ENCODE measurements at places on chromosomes 7 and 10.
A peak's percentile ranks its signal among the peaks of the same experiment; 100 is the strongest.

GRCh38 chr10:77493851-77494261 lies 143.8 kb downstream of the KCNMA1 start:
- peak; percentile 71 for DNase-seq

- peak; percentile 40 for DNase-seq
These were observed 102.5 kb upstream of the RPA3 start for GRCh38 chr7:7820939-7821338.

- no peak for DNase-seq
These were observed 153.1 kb upstream of the LAMB4 start for GRCh38 chr7:108283252-108283651.

DNA sequence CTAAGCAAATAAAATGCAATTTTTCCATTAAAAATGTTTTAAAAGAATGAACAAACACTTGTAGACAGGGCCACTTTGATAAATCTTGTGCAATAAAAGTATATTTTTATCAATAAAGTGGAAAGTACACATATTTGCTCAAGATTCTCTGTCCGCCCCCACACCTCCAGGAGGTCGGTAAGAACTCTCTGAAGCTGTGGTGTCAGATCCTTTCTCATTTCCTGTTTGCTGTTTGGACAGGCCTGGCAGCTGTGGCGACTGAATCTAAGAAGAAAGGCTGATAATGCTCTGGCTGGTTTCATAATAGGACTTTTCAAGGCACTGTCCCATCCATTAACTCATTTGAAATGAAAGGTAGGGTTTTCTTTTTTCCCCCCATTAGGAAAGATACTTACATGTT lies 15.3 kb upstream of the ASB4 start:
- peak; percentile 67 for DNase-seq

DNA sequence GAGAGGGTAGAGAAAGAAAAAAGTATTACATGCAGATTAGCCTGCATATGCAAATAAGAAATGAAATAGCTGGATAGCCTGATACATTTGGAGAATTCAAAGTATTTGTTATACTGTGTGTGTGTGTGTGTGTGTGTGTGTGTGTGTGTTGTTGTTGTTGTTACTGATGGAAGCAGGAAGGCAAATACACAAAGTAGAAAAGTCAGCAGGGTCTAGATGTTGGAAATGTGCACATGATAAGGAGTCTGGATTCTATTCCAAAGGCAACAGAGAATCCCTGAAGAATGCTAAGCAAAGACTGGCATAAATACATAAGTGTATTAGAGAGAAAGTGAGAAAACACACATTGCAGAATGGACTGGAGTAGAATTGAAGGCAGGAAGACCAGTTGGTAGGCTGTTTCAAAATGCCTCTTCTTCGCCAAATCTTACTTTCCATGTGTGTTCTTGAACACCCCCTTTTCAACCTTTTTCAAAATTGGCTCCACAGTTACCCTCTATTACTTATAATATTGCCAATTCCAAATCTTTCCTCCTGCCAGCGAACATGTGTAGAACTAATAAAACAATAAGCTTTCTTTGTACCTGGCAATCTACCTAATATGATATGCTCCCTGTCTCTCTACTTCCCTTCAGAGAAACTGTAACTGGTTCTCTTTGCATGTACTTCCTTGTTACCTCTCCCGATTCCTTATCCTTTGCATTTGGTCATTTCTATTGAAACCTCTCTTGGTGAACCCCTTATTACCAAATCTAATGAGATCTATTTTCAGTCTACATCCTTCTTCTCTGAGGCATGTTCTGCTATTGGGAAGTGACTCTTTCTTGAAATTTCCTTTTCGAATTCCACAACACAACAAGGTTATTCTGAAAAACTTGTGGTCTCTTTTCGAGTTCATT lies 6.2 kb downstream of the CPED1 start:
- no peak for DNase-seq

DNA sequence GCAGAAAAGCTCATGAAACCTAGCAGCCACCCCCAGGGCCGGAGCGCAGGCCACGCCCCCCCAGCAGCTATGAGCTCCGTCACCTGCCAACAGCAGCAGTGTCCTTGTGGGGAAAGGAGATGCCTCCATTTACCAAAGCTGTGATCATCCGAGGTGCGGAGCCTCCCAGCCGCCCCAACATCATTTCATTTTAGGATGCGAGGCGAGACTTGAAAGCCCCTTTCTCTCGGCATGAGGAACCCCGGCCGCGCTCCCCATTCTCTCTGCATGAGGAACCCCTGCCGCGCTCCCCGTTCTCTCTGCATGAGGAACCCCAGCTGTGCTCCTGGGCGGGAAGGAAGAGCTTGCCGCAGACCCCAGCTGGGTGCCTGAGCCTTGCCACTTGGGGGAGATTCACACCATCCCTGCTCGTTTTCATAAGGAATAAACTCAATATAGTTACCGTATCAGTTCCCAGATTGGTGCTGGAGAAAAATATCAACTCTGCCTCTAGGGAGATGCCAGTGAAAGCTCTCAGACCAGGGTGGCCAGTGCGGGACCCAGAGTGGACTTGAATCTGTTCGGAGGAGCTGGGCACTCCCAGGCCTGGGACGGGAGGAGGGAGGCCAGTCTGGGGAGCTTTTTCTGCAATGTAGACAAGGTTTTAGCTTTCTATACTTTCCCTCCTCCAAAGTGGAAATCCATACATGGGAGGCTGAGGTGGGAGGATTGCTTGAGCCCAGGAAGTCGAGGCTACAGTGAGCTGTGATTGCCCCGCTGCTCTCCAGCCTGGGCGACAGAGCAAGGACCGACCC lies 35.0 kb downstream of the JAKMIP3 start:
- DNase-seq = no peak

GRCh38 chr7:69696054-69696591 lies 97.8 kb downstream of the AUTS2 start:
- DNase-seq = peak; percentile 93

DNA sequence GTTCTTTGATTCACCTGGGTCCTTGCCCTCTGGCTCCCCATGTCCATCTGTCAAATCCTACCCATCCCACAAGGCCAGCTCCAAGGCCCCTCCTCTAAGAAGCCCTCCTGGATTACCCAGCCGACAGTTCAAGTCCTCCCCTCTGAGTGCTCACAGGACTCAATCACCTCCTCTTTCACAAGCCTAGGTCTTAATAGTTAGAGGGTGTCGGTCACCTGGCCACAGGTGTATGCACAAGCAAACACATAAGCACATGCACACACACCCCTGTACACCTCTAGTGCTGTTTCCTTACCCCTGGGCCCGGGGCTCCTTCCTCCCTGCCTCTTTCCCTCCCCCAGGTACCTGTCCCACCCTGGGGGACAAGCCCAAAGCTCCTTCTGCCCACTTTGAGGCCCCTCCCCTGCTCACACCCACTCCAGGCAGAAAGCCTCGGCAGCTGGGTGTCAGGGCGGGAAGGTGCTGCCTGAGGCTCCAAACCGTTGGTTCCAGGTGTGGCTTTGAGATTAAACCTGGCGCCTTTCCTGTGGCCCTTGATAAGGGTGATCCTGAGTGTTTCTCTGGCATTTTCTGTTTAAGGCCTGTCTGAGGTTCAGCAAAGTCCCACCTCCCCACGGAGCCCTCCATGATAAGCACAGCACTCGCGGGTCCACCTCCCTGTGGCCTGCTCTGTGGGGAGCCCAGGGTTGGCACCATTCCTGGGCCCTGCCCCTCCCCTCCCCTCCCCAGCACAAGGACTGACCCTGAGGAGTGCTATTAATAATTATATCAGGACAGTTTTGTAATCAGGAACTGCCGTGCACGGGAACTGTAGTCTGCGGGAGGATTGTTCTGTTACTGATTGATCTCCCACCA lies 14.6 kb upstream of the AQP1 start:
- no peak for DNase-seq

GRCh38 chr10:61110188-61110844 lies 166.3 kb upstream of the RHOBTB1 start:
- DNase-seq = no peak

GRCh38 chr10:7512487-7512886 lies 101.7 kb upstream of the SFMBT2 start:
- no peak for DNase-seq

- DNase-seq = peak; percentile 75
These were observed 28.9 kb upstream of the EZH2 start for GRCh38 chr7:148912758-148913541.

- no peak for DNase-seq
These were observed 166.2 kb downstream of the CHCHD3 start for GRCh38 chr7:132915647-132916046.

DNA sequence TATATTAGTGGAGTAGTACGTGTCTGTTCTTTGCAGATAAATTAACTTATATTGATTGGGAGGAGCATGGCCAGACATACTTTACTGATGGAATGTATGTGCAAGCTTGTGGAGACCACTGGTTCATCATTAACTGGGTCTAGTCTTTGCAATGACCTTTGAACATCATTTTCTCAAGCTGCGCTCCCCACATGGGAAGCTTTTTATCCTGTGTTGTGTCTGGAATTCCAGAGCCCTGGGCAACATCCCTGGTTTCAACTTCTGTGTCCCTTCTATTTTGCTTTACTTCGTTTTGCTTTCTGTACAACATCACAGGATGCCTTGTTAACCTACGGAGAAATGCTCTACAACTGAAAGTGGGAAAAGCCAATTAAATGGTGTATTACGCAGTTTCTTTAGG lies 38.3 kb downstream of the MACROH2A2 start:
- DNase-seq = no peak

DNA sequence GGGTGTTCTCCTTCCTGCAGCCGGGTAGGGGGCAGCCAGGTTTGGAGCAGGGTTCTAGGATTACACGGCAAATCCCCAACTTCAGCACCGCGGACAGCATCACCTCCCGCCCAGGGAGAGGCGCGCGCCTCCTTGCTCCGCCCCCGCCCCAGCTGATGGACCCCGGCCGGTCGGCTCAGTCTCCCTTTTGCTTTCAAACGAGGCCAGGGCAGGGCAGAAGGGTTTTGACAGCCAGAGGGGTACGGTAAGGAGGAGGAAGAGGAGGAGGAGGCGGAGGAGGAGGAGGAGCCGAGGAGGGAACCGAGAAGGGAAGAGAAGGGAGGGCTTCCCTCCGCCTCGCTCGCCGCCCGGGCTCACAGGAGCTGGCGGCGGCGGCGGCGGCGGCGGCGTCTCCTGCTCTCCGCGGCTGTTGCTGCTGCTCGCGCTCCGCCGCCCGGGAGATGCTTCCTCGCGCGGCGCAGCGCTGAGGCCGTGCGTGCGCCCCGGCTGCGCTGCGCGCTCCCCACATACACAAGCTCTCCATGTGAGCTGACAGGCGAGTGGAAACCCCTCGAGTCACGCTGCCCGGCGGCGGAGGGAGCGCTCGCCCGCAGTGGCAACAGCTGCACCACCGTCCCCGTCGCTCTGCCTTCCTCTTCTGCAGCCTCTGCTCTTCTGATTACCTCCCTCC lies 615 bp upstream of the CNTNAP2 start:
- peak; percentile 4 for DNase-seq

GRCh38 chr10:133383551-133383950 lies 4.5 kb downstream of the PAOX start:
- no peak for DNase-seq

- DNase-seq = peak; percentile 46
These were observed 43.4 kb downstream of the GLRX3 start for GRCh38 chr10:130179640-130180039.

- DNase-seq = peak; percentile 78
These were observed 179.6 kb downstream of the CELF2 start for GRCh38 chr10:11197266-11197712.

GRCh38 chr10:126375299-126375698 lies 13.0 kb downstream of the ADAM12 start:
- no peak for DNase-seq

GRCh38 chr10:91983416-91983815 lies 59.8 kb downstream of the BTAF1 start:
- DNase-seq = no peak

GRCh38 chr7:89605362-89605761 lies 548.9 kb upstream of the STEAP1 start:
- no peak for DNase-seq

- no peak for DNase-seq
These were observed 7.3 kb downstream of the DPYSL4 start for GRCh38 chr10:132193907-132194552.

GRCh38 chr7:148700661-148701064 lies 2.0 kb downstream of the CUL1 start:
- peak; percentile 47 for DNase-seq

DNA sequence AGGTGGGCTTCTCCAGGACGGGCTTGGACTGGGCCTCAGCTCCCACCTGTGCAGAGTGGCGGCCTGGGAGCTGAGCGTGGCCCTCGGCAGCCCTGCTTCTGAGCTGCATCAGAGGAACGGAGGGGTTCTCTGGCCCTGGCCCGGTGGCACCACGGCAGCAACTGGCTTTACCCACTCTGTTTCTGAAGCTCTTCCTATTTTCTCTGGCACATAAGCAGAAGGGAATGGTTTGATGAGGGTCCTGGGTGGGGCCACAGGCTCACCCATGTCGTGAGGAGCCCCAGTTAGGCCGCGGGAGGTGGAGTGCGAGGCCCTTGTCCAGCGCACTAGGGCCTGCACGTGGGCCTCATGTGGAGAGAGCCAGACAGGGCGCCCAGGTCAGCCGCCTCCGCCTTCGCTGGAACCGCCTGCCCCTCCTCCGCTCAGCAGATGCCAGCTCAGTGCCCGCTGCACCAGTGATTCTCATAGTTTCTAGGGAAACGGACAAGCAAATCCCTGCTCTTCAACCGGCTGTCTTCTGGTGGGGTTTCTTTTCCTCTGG lies 284.0 kb downstream of the CELF2 start:
- DNase-seq = no peak

DNA sequence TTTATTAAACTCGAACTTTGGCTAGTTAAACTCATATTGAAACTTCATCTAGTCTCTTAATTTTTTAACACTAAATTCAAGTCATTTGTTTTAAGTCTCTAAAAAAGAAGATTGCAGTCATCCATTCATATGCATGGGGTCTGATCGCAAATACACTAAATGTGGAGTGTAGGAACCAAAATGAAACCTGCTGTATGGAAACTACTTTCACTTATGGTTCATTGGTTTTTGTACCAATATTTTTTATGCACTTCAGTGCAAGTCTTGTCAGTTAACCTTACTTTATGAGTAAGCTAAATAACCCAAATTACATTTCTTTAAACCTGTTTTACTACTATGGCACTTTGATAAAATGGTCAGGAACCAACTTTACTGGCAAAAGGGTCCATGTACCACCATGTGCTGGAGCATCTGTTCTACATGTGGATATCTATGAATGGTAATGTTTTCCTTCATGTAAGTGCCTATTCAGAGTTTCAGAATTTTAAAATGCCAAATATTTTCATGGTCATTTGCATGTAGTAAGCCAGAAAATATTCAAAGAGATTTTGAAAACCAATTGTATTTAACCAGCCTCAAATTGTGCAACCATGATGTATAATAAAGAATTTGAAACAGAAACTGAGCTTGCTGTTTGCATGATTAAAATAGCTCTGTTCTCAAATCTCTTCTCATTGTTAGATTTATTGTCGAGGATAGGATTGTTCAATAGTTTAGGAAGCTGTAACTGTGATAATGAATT lies 7.6 kb upstream of the SUPV3L1 start:
- peak; percentile 23 for DNase-seq

DNA sequence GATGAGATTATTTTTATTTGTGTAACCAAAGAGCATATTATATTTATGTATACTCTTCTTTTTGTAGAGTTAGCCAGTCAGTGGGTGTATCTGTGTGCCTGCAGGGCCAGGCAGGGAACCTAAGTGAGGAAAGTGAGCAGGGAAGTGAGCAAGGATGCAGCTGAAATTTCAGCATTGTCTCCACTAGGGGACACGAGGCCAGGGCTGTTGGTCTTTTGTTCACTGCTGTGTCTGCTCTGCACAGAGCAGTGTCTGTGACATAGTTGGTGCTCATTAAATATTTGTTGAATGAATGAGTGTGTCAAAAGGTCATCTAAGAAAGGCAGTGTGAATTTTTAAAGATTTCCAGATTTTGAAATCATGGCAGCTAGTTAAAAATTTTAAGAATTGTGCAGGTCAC lies 51.8 kb downstream of the SUGCT start:
- DNase-seq = no peak

GRCh38 chr10:62081341-62082270 lies 180.1 kb downstream of the ARID5B start:
- no peak for DNase-seq

GRCh38 chr10:80132299-80133139 lies at the start of gene PLAC9:
TSS of gene PLAC9 (plus strand) at chr10:80132730. CDS start at chr10:80132763, 33 bp downstream.
- DNase-seq = no peak
